ENCODE measurements at places on chromosomes 4 and X. TPM values are rescaled to one million over a fixed set of nuclear protein-coding genes. Genes with fewer than 3 reads are reported as not detected.
A peak's percentile ranks its signal among the peaks of the same experiment; 100 is the strongest.

GRCh38 chrX:109632906-109633504 is 8.0 kb upstream of the KCNE5 start:
- no peak for DNase-seq

DNA sequence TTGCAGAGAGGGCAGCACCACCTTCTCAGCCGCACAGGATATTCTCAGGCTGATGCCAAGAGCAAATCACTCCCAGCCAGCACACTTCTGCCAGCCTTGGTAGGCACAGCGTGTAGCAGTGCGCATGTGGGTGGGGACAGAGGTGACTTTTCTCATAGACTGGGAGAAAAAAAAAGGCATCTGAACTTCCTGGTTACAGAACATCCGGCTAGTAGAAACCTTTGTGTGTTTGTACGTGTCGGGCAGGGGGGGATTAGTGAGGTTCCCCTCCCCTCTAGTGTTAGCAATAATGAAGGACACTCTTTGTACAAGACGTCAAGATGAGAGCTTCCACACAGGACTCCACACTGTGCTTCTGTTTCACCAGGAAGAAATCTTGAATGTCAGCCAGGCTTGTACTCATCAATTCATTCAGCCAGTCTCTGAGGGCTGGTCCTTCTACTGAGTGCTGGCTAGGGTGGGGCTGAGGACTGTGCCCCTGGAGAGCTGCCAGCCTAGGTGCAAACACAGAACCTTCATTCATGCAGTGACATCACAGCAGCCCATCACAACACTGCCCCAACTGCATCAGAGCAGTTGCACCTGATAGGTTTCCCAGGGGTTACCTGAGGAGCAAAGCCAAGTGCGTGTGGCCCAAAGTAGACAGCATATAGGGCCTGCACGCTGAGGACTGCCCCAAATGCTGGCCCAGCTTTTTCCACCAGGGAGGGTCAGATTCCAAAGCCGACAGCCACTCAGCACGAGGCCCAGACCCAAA is 34.7 kb downstream of the SLC25A5 start:
- no peak for DNase-seq

- DNase-seq, result no peak
Measured at GRCh38 chr4:109462297-109462696, 28.7 kb downstream of the SEC24B start.

- DNase-seq, result no peak
Measured at GRCh38 chr4:93896516-93896915, 68.0 kb downstream of the ATOH1 start.

GRCh38 chr4:140150636-140150885 is 3.4 kb downstream of the MAML3 start:
- DNase-seq, result no peak

- no peak for DNase-seq
Measured at GRCh38 chrX:108199041-108199440, 107.5 kb downstream of the ATG4A start.

DNA sequence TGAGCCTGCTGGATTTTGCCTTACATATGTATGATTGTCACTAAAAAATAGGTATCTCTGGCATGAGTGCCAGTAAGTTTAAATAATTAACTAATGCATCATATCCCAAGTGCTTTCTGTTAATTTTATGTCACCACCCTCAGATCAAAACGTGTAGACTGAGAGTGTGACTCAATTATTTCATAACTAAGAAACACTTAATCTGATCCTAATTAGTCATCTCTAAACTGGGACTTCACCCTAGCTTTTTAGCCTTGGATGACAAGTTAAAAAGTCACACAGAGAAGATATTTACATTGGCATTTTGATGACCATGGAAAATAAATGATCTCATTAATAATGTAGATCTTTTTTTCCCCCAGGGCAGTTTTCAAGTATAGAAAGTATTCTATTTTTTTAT is 23.1 kb upstream of the SLC6A14 start:
- DNase-seq, result no peak

GRCh38 chr4:8276358-8277240 is 7.0 kb downstream of the HTRA3 start:
- DNase-seq, result peak; percentile 87

GRCh38 chr4:41160856-41161255 is 53.5 kb downstream of the APBB2 start:
- DNase-seq, result no peak

DNA sequence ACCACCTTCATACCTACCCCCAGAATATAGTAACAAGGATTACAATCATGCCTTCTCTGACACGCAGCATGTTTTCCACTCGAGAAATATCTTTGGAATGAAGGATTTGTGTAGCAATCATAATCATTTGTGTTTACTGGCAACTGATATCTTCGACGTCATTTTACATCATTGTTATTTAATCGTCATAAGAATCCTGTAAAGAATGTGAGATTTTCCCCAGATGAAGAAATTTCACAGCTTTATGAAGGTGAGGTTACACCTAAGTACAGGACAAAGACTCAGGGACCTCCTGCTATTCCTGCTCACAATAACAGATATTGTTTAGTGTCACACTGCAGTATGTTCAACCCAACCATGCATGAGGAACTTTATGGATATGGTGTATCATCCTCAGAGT is 198.2 kb upstream of the LDB2 start:
- no peak for DNase-seq

PLK4 gene
- 0.54 TPM for total RNA-seq

PUDP gene
- total RNA-seq, result 21.6 TPM

PHOX2B gene
- not detected for total RNA-seq

LAS1L gene
- total RNA-seq, result 10.5 TPM

DSPP gene
- total RNA-seq, result not detected

Measured in Right ventricle myocardium superior (tissue), 1 donor.